ENCODE measurements at places on chromosomes 1 and 21.
A peak's percentile ranks its signal among the peaks of the same experiment; 100 is the strongest.

GRCh38 chr1:172698224-172698623 lies 39.3 kb downstream of the FASLG start:
- no peak for DNase-seq

- no peak for DNase-seq
Measured at GRCh38 chr1:6538956-6539355, 15.4 kb downstream of the NOL9 start.

- peak; percentile 26 for DNase-seq
Measured at GRCh38 chr21:8989261-8989711, 1532.1 kb upstream of the TPTE start.

DNA sequence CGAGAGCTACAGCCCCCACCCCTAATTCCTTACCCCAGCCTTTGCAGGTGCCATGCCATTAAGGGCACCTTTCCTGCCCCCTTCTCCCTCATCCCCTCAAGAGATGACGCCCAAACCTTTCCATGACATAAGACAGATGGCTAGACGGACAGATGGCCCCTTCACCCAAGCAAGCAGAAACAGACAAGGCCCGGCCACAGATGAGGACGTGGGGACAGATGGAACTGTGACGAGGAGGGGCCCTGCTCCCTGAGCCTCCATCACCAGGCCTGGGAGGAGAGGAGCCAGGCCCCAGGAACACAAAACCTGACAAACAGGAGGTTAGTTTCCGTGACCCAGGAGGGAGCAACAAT lies 24.7 kb upstream of the PEF1 start:
- no peak for DNase-seq

DNA sequence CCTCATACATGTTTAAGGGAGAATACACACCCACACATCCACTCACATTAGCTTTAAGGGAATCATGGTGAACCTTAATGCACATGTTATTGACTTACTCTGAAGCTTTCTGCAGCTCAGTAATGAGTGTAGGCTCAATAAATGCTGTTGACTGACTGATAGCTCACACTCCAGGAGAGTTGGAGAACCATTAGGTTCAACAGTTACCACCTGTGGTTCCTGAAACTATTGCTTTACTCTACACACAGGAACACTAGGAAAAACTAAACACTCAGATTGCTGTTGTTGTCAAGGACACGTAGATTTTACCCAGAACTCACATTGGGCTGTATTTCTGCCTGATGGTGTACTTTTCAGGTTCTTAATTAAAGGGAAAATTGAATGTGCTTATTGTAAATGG lies 37.3 kb downstream of the ZC3H11B start:
- no peak for DNase-seq

- DNase-seq, result no peak
Measured at GRCh38 chr1:17229379-17229778, 19.5 kb upstream of the PADI3 start.

DNA sequence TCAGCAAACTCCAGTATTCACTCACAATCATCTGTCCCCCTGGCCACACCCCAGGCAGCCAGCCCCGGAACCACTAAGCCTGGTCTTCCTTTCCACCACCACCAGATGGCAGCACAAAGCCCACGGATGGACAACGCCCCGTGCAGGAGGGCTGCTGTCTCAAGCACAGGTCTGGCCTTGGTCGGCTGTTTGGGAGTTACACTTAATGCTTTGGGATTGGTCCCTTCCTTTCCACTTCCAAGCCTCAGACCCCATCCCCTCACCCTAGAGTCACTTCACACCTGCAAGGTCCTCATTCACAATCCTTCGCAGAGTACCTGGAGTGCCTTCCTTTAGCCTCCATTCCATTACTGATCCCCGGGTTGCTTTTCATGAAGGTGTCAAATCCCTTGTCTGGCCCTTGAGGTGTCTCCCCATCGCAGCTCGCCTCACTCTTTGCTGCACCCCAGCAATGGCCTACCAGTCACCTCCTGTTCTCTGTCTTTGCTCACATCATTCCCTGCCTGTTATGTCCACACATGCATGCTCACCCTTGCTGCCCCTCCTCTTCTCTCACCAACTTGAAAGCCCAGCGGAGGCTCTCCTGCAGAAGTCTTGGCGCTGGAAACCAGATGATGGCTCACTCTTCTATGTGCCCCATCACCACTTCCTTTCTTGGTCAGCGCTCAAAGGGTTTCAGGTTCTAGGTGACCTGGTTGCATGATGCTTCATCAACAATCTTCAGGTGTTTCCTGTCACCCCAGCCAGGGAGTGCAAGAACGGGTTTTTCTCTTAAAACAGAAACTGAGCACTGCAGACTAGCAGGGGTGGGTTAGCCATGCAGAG lies 24.9 kb upstream of the KCNA2 start:
- DNase-seq, result peak; percentile 79

GRCh38 chr1:55054396-55054795 lies 15.0 kb downstream of the PCSK9 start:
- peak; percentile 23 for DNase-seq

GRCh38 chr1:235023711-235024439 lies 104.8 kb downstream of the TOMM20 start:
- no peak for DNase-seq

- DNase-seq, result no peak
Measured at GRCh38 chr1:167746988-167747655, 25.3 kb downstream of the MPZL1 start.

- no peak for DNase-seq
Measured at GRCh38 chr1:207336559-207337467, 15.3 kb downstream of the CD55 start.

GRCh38 chr1:81808760-81809159 lies 8.0 kb downstream of the ADGRL2 start:
- no peak for DNase-seq

GRCh38 chr1:16204634-16205333 lies 7.7 kb downstream of the ARHGEF19 start:
- peak; percentile 87 for DNase-seq

DNA sequence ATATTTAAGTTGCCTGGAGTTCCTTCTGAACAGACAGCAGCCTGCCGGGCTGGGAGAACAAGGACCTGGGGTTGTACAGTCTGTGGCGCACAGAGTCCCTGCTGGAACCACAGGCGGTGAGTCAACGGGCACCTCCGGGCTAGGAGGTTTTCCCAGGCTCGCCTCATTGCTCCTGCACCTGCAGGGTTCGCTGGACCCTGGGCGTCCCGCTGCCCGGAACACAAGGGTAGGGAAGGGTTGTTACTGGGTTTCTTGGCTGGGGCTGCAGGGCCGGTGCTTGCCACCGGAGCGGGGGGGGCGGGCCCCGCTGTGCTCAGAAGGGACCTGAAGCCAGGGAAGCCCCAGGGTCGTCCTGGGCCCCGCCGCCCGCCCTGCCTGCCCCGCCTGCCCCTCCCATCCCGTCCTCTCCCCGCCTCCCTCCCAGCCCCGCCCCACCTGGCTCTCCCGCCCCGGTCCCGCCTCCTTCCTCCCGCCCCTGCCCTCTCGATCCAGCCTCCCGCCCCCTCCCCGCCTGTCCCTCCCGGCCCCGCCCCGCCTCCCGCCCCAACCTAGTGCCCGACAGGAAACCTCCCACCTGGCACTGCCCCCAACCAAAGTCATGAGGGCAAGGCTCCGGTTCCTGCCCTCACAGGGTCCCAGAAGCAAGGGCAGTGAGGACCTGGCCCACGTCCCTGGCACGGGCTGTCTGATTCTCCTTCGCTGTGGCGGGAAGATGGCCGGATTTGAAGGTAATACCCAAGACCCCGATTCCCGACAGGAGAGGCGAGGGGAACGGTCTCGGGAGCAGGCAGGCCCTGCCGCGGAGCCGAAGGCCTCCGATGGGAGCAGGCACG lies 6.8 kb downstream of the JMJD4 start:
- peak; percentile 99 for DNase-seq

GRCh38 chr1:246923482-246923881 lies 8.3 kb downstream of the AHCTF1 start:
- DNase-seq, result no peak

DNA sequence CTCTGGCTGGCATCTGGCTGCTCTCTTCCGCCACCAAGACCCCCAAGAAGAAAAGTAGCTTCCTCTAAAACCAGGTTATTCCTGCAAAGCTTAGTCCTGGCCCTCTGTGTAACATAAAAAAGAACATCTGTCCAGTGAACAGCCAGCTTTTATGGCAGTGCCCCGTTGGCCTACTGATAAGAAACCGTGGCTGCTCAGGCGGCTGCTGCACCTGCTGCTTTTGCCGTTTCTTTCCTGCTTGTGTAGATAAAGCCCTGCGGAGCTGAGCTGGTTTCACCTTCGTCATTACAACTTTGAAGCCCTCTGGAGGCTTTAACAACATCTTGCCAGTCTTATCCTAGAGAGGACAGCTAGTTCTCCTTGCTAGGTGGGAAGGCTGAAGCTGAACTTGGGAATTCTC lies 20.5 kb downstream of the ELAPOR1 start:
- no peak for DNase-seq

DNA sequence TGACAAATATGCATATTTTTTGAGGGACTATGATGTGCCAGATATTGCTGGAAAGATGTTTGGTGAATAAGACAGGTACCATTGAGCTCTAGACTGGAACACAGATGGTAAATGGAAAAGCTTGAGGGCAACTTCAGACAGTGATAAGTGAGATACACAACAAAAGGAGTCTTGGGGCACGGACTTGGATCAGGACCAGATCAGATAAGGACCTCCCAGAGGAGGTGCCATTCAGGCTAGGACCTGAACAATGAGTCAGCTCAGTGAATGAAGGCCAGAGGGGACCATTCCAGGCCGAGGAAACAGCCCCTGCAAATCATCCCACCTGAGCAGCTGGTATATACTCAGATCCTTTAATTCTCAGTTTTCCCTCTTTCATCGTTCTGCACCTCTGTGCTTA lies 1.8 kb upstream of the KCNJ15 start:
- no peak for DNase-seq

DNA sequence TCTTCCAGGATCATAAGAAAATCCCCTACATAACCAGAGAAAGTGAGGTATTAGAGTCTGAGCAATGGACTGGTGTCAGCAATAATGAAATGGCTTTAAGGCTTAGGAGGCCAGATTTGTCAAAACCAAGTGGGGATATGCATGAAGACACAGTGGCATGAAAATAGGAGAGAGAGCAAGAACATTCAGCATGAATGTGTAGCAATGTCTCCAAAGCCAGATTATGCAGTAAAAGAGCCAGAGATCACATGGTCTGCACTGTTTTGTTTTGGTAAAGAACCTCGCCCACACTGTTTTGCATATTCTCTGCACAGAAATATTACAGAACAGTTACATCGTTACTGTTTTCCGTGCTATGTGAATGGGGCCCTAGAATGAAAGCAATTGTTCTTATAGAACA lies 589.4 kb downstream of the PLPP3 start:
- no peak for DNase-seq

DNA sequence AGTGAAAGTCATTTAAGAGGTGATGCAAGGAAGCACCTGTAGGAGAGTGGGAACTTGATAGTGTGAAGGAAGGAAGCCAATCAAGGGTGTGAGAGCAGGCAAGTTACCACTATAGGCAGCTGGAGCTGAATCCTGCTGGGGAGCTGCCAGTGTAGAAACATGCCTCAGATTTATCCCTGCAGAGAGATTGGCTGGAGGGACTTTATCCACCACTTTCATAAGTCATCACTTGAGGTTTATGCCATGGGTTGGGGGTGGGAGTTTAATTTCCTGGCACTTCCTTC lies 443.6 kb downstream of the PLPP3 start:
- no peak for DNase-seq

DNA sequence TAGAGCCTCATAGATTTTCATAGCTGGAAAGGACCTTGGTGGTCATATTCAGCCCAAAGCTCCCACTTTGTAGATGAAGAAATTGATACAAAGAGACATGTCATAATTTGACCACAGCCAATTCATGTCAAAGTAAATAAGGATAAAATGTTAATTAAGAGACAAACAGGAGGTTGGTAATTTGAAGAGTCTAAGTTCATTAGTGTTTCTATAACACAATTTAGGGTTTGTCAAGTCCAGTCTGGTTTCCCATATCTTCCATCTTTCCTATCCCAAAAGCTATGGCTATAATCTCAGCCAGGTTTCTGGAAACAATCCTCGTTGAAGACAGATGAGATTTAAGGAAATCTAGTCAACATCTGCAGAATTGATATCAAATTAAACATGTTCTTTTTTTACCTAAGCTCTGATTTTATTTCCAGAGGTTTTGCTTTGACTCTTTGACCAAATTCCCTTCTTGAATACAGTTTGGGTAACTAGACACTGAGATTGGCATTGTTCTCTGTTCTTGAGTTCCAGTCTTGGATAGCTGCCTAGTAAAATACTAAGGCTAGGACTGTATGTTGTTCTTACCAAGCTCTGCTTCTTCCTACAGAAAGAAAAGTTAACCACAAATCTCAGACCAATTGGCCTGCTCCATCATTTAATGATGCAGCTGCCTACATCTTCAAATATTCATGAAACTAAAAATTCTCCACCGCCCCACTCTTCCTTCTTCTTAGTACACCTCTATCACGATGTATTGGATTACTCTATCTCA lies 62.0 kb downstream of the SLC44A5 start:
- DNase-seq, result no peak

- DNase-seq, result no peak
Measured at GRCh38 chr1:31207046-31207445, 32.6 kb downstream of the NKAIN1 start.

DNA sequence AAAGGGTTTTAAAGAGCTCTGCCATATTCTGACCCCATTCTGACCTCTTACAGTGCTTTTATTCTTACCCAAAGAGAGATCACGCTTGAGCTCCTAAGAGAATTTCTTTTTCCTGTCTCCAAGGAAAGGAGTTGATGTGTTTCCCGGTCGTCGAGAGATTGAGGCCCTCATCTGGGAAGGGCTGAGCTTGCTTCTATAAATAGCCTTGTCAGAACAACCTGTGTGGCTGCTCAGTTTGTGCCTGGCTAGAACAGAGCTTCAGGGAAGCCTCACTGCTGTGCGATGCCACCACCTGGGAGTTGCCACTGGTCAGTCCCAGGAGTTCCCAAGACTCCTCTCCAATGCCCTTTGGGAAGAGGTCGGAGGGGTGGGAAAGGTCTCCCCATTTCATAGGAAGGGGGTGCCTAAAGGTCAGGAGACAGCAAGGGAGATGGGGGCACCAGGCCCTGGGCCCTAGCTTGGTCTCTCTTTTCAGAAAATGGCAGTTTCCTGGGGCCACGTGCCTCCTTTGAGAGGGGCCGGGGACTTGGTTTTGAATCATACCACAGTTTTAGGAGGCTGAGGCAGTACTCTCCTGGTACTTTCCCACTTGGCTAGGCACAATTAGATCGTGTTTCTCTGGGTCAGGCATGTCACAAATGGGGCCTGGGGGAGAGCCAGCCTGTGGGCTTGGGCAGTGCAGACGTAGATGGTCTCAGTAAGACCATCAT lies 52.1 kb downstream of the EIF2D start:
- DNase-seq, result no peak

DNA sequence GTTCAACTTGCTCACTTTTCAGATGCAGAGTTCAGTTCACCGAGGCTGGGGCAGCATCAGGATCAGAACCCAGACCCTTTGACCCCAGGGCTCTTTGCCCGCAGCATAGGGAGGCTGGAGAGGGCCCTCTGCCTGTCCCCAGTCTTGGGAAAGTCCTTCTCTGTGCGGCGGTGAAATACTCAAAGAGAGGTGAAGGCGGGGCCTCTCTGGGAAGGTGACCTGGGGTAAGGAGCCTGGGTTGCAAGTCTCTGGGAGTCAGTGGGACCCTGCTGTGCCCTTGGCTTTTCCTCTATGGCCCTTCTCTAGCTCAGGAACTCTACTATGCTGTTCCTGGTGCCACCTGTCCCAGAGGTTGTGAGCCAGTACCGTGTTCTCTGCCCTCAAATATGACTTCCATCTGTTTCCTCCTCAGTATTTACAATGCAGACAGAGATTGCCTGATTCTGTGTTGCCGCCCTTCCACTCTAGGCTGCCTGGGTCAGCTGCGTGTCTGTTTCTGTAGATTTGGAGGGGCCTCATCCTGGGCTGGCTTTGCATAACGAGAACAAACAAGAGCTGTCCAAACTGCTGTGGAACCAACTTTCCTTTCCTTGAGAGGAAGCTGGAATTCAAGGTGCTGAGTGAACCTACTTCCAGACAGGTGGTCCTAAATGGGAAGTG lies 18.7 kb upstream of the ZBTB21 start:
- DNase-seq, result no peak
